ENCODE measurements at places on chromosomes 3 and 15.

- DNase-seq, result no peak
Measured at GRCh38 chr3:3991598-3991997, 192.4 kb downstream of the LRRN1 start.

- DNase-seq, result no peak
Measured at GRCh38 chr3:78090382-78090781, 1050.5 kb downstream of the ROBO2 start.

- no peak for DNase-seq
Measured at GRCh38 chr3:168216851-168217250, 121.1 kb upstream of the GOLIM4 start.

GRCh38 chr3:135133905-135134683 is 339.0 kb downstream of the EPHB1 start:
- DNase-seq, result no peak

DNA sequence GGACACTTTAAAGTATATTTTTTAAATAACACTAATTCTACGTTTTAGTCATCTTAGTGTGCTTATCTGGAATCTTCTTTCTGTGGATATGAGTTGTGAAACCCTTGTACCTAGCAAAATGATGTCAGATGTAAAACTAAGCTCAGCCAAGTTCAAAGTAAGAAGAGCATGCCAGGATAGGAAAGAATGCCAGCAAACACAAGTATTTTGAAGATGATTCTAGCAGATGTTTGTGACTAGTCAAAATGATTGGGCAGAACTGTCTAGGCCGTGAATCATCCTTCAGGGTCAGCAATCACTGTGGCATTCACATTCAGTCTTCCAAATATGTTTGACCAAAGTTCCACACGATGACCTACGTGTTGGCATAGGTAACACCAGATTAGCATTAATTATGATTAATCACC is 5.4 kb upstream of the PLOD2 start:
- no peak for DNase-seq

- DNase-seq, result no peak
Measured at GRCh38 chr3:160403028-160403545, 3.6 kb downstream of the SMC4 start.

- DNase-seq, result no peak
Measured at GRCh38 chr3:173660645-173661299, 263.2 kb downstream of the NLGN1 start.

All from activated CD4-positive, alpha-beta T cell treated with anti-CD3 and anti-CD28 coated beads, Interleukin-2, amount 50 U/mL, for 4 hours (primary cell).